ENCODE measurements at places on chromosomes 3 and 15.

GRCh38 chr3:13202744-13203397 lies 129.6 kb upstream of the IQSEC1 start:
- DNase-seq: no peak

- no peak for DNase-seq
Observed at GRCh38 chr3:54706738-54707137, 221.1 kb downstream of the LRTM1 start.

- DNase-seq: no peak
Observed at GRCh38 chr15:92877000-92877399, 23.1 kb upstream of the CHD2 start.

DNA sequence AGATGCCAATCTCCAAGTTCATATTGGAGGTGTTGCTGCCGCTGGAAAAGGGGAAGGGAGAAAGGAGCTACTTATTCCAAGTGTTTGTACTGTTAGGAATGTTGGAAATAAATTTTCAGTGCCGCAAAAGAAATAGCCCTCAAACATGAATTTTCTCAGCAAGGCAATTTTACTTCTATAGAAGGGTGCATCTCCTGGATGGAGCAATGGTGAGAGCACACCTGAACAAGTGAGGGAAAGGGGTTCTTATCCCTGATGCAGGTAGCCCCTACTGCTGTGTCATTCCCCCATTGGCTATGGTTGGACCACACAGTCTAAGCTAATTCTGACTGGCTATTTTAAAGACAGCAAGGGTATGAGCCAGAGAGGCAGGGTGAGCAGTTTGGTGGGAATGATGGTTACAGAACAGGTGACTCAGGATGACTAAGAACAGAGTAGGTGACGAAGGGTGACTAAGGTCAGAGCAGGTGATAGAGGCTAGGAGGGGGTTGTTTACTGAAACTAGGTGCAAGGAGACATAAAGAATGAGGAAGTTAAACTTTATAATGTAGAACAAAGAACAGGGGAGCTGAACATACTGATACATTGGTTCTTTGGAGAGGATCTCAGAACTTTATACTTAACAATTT lies 503.5 kb downstream of the EDEM1 start:
- DNase-seq: no peak

GRCh38 chr3:39753391-39753790 lies 56.0 kb upstream of the MYRIP start:
- no peak for DNase-seq

DNA sequence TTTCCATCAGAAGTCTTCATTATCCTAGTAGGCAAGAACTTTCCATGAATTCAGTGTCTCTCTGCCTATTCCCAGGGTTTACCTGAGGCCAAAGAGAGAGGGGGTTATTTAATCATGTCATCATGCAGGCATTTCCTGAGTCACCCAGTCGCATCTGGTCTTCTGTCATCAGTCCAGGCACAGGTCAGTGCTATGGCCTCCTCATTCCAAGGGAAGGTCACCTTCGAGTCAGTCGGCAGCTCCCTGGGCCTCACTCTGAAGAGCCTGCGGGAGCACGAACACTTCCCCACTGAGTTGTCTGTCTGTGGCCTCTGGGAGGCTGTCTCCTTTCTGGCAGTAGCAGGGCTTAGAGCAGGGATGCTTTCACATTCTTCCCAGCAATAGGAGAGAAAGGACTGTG lies 26.2 kb upstream of the LRTM1 start:
- no peak for DNase-seq

DNA sequence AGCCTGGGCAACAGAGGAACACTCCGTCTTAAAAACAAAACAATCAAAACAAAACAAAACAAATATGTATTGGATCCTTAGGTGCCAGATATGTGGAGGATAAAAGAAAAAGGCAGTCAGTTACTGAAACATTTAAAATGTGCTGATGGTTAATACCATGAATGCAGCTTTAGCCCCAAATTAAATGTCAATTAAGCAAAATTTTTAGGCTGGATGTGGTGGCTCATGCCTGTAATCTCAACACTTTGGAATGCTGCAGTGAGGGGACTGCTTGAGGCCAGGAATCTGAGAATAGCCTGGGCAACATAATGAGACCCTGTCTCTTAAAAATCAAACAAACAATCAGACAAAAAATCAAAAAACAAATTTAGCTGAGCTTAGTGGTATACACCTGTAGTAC lies 8.5 kb upstream of the CHMP2B start:
- DNase-seq: no peak

- DNase-seq: no peak
Observed at GRCh38 chr3:32189693-32190092, 48.8 kb upstream of the CMTM8 start.

GRCh38 chr15:27176785-27177406 lies 205.9 kb downstream of the GABRG3 start:
- no peak for DNase-seq

- no peak for DNase-seq
Observed at GRCh38 chr15:34993877-34994276, 5.8 kb upstream of the ZNF770 start.

DNA sequence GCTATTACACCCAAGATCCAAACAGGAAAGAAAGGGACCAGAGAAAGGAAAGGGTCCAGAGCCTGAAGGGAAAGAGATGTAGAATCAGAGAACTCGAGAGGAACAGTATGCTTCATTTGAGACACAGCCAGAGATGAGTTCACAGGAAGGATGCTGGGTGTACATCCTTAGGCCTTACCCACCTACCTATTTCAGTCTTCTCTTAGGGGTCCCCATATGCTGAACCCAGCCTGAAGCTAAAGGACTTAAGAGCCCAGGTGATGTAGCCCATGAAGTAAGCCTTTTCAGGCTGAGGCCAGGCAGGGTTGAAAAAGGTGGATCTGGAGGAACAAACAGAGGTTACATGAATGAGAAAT lies 338.0 kb upstream of the KCNH8 start:
- DNase-seq: no peak

DNA sequence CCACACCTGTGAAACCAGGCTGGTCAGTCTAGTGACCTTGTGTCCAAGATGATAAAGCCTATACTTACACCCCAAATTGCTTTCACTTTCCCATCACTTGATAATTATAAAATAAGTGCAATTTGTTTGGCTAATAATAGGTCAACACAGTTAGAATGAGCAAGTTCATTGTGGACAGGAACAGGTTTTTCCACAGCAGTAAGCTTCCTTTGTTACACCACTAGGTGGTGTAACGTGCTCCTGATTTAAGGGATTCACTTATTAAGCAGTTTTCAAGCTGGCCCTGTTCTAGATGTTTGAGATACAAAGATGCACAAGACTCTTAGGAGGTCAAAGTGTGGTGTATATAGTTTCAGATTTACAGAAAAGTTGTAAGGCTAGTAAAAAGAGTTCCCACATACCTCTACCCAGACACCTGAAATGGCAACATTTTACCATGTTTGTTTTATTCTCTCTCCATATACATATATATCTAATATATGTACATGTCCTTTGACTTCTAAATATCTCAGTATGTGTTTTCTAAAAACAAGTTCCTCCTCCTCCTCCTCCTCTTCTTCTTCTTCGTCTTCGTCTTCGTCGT lies 6.8 kb upstream of the MFSD1 start:
- DNase-seq: no peak

DNA sequence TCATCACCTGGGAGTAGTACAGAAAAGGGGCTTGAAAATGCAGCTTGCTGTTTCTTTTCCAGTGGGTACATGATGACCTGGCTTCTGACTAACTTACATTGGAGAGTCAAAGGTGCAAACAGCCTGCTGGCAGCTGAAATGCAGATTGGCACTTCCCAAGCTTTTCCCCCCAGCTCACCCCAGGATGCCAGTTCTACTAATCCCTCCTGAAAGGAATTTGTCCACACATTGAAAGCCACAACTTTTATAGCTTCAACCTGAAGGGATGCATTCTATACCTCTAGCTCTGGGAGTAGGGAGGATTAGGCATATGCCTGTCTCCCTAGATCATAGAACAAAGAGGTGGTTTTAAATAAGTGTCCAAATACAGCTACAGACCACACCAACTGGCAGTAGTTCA lies 281.7 kb downstream of the EFHB start:
- DNase-seq: no peak

- no peak for DNase-seq
Observed at GRCh38 chr15:81785679-81786078, 260.1 kb downstream of the MEX3B start.

DNA sequence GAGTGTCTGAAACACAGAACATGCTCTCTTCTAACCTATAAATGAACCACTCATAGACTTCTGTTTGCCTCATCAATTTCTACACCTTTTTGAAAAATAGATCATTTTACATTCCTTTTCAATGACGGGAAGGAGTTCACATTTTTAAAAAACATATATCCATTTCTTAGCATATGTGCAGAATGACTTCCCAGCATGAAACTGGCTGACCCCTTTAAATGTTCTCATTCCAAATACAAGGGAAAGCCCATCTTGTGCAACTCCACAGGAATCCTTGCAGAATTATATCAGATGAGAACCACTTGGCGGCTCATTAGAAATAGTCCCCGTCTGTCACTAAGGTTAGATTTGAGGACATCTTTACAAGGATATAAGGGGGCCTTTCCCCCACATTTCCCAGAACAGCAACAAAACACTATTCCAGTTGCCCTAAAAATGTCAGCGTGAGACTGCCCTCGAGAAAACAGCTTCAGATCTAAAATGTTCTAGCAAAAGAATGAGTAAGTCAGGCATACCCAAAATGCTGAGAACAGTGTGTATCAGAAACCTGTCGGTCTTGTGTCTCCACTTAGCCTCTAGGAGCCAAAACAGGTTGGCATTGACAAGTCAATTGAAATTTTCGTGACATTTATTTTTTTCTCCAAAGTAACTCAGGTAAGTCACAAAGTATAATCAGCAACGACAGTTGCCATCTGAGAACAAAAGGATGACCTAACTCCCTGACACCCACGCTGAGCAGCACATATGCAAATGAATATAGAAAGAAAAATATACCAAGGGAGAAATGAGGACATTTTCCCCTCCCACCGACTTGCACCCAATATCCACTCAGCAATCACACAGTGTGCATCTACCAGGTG lies 63.1 kb downstream of the FOXP1 start:
- no peak for DNase-seq

DNA sequence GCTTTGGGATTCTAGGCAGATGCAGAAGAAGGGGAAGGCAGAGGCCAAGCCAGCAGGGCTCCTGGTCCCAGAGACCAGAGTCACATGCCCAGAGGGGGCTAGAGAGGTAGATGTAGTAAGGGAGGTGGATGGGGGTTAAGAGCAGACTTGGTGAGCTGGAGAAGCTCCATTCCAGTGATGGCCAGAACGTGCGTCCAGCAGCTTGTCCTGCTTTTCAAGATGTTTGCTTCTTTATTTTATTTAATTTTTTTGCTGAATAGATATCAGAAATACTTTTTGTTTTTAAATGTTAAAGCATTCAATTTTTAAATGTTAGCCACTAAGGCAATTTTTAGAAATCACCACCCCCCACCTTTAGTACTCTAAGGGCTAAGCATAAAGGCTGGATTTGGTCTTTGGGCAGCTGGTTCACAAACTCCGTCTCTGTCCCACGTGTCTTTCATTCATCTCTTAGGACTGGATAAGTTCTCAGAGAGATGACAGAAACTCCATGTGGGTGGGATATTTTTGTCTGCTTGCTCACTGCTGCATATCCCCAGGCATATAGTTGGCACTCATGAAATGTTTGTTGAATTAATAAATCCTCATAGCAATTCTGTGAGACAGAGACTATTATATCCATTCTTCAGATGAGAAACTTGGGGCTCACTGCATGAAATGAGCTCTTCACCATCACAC lies 6.7 kb downstream of the COLQ start:
- no peak for DNase-seq

GRCh38 chr3:178483704-178484103 lies 52.5 kb upstream of the KCNMB2 start:
- no peak for DNase-seq

- DNase-seq: no peak
Observed at GRCh38 chr15:91892436-91892835, 38.9 kb downstream of the SLCO3A1 start.

DNA sequence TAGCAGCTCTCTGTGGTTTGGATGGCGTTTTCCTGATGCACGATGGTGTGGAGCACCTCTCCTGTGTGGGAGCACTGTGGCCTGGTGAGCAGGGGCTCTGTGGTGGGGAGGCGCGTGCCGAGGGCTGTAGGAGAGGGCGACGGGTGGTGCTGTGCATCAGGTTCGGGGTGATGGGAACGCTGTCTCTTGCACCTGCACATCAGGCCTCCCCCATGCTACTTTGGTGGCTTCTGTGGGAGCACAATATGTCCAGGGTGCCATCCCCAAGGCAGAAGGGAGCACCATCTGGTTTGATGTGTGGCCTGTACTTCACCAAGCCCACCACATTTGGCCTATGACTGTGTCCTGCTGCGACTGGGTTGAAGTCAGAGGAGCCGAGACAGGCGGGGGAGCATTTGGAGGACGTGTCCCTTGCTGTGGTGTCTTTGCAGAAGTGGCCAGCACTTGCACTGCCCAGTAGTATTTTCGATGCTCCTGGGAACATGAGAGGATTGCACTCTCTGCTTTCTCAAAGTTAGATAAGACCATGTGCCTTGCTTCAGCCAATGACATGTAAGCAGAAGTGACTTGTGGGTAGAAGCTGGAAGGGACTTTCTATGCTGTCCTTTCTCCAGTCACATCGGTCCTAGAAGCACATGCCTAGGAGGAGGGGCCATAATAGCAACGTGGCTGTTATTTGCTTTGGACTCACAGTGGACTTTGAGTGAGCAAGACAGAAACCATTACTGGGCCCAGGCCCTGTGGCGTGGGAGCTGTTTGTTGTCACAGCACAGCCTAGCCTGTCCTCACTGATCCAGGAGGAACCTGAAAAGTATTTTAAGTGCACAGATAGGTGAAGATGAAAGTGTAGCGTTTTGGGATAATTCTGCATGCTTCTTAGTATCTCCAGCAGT lies 72.1 kb downstream of the APBA2 start:
- DNase-seq: no peak

GRCh38 chr3:18428991-18429745 lies 4.0 kb upstream of the SATB1 start:
- no peak for DNase-seq

- DNase-seq: no peak
Observed at GRCh38 chr3:177441276-177441812, 244.1 kb upstream of the TBL1XR1 start.

DNA sequence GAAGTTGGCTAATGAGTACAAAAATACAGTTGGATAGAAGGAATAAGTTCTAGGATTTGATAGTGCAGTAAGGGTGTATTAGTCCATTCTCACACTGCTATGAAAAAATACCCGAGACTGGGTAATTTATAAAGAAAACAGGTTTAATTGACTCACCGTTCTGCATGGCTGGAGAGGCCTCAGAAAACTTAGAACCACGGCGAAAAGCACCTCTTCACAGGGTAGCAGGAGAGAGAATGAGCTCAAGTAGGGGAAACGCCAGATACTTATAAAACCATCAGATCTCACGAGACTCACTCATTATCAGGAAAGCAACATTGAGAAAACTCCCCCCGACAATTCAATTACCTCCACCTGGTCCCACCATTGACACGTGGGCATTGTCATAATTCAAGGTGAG lies 483.3 kb downstream of the TUSC7 start:
- DNase-seq: no peak
